ENCODE measurements at places on chromosomes 1 and 21.

GRCh38 chr1:246274186-246274585 is 232.9 kb downstream of the SMYD3 start:
- DNase-seq: no peak

DNA sequence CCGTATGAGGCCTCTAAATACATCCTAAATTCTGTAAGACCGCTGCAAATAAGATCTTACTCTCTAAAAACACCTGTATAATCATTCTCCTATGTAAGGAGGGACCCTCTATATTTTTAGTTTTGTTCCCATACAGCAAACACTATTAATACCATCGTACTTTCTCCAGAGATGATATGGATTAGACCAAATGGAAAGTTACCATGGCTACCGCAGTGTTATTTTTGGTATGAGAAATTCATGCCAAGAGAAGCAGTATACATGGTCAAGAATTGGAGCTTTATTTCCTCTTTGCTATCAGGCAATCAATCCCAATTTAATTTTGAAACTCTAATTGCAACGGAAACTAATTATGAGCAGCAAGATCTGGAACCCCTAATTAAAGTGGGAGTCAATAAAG is 70.0 kb downstream of the BCAR3 start:
- no peak for DNase-seq

- no peak for DNase-seq
These were observed 7.2 kb upstream of the TACSTD2 start for GRCh38 chr1:58584082-58584895.

- DNase-seq: no peak
These were observed 4.9 kb downstream of the SCNN1D start for GRCh38 chr1:1285102-1285571.

GRCh38 chr1:182649041-182649440 is 35.3 kb downstream of the RGS8 start:
- no peak for DNase-seq

GRCh38 chr1:200912737-200913407 is 18.2 kb downstream of the INAVA start:
- DNase-seq: no peak

GRCh38 chr1:2294725-2295078 is 66.6 kb downstream of the SKI start:
- DNase-seq: no peak

GRCh38 chr1:59433440-59433813 is 136.5 kb downstream of the FGGY start:
- DNase-seq: no peak

- no peak for DNase-seq
These were observed 262.6 kb downstream of the SIPA1L2 start for GRCh38 chr1:232367293-232367692.

- no peak for DNase-seq
These were observed 7.7 kb downstream of the CGN start for GRCh38 chr1:151518936-151519335.

GRCh38 chr1:68340951-68341350 is 108.6 kb upstream of the WLS start:
- DNase-seq: no peak

- DNase-seq: peak; percentile 6
These were observed 1.2 kb upstream of the KIRREL1 start for GRCh38 chr1:157992031-157992832.

GRCh38 chr1:27940297-27940696 is 5.5 kb downstream of the SMPDL3B start:
- peak; percentile 22 for DNase-seq

- no peak for DNase-seq
These were observed 144.6 kb downstream of the SLC30A10 start for GRCh38 chr1:219783605-219784235.

- DNase-seq: no peak
These were observed 28.6 kb downstream of the PTPRU start for GRCh38 chr1:29264773-29265389.

DNA sequence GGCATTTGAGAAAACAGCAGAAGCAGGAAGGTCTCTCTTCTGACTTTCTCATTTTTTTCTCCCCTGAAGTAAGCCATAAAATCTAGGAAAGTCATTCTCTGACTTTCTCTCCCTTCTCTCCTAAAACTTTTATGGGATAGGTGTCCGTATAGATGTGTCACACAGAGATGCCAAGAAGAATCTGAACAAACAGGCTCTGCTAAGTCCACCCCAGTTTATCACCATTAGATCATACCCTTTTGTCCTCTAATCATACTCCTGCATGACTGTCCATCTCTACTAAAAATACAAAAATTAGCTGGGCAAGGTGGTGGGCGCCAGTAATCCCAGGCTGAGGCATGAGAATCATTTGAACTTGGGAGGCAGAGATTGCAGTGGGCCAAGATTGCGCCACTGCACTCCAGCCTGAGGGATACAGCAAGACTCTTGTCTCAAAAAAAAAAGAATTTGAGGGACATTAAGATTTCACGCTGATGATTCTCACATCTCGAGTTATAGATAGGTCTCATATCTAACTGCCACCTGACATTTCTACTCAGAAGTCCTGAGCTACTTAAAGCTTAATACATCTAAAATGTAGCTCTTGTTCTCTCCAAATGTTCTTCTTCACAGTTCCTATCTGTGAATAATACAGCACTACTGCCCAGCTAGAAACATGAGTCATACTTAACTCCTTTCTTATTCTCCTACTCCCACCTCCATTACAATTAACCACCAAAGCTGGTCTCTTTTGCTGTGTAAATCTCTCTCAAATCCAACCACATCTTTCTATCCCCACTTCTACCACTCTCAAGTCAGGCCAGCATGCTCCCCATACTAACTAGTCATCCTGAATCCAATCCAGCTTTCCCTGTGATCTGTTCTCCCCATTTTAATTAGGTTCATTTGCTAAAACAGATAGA is 47.7 kb downstream of the ZNF644 start:
- DNase-seq: no peak

- DNase-seq: no peak
These were observed 68.4 kb upstream of the ADGRL4 start for GRCh38 chr1:79074975-79075374.

DNA sequence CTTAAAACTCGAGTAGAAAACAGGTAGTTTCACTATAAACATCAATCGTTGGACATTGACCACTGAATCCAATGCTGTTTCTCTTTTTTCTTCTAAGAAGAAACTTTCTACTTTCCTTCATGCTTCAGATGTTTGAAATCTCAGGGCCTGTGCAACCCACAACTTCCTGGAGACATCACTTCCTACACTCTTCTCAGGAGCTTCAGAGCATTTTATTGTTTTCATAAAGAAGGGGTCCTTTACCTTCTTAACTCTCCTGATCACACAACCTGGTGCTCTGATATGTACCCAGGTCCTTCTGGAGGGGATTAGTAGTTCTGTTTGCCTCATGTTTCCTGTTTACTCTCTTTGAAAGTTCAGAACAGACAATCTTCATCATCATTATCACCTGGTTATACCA is 113.0 kb upstream of the VAV3 start:
- no peak for DNase-seq

GRCh38 chr1:187157552-187157951 is 328.8 kb downstream of the PLA2G4A start:
- no peak for DNase-seq

DNA sequence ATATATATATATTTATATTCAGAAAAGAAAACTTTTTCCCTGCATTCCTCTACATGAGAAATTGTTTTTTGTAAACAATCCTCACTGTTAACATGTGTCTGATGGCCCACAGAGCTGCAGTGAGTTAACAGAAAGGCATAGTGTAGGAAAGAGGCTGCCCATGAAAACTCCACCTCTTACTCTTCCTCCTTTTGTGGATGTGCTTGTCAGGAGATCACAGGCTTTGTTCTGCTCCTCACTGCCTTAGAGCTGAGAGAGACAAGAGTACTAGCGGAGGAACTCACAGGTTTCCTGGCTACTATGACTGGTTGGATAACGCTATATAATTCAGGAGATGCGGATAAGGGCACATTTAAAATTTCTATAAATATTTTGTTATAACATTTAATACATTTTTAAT is 200.6 kb downstream of the BRINP3 start:
- DNase-seq: no peak

DNA sequence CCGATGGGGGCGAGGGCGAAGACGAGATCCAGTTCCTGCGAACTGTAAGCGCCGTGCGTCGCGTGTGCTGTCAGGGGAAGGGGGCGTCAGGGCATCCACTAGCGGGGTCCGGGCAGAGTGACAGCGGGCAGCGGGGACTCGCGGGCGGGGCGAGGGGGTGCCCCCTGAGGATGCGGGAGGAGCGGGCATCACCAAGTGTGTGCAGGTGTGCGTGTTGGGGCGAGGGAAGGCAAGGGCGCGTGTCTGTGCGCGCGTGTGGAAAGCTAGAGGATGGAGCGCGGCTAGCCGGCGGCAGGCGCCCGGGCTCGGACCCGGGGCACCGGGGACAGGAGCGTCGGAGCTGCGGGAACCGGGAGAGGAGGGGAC is 525 bp downstream of the RYR2 start:
- no peak for DNase-seq

GRCh38 chr1:14794136-14794768 is 195.8 kb downstream of the KAZN start:
- no peak for DNase-seq

- DNase-seq: no peak
These were observed 57.0 kb downstream of the SPATA46 start for GRCh38 chr1:162319493-162320175.

GRCh38 chr1:83110156-83110555 is 888.8 kb downstream of the TTLL7 start:
- no peak for DNase-seq

DNA sequence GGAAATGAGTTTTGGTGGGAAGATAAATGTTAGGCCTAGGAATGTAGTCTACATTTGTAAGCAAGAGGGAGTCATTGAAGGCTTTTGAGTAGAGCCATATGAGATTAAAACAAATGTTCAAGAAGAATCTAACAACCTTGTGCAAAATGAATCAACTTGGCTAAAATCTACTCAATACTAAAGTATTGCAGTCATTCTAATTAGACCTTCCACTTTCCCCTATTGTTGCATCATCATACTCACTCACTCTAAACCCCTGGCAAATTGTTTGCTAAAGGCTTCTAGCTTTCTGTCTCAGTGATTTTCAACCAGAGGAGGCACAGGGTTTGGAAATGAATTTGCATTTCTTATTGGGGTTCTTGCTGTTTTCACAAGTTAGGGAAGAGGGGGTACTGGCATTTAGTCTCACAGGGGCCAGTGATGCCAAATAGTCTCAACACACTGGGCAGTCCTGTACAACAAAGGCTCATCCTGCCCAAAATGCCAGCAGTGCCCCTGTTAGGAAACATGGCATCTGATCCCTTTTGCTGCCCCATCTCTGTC is 85.3 kb downstream of the SEC16B start:
- DNase-seq: no peak

GRCh38 chr1:102045752-102046151 is 49.0 kb upstream of the OLFM3 start:
- DNase-seq: no peak

DNA sequence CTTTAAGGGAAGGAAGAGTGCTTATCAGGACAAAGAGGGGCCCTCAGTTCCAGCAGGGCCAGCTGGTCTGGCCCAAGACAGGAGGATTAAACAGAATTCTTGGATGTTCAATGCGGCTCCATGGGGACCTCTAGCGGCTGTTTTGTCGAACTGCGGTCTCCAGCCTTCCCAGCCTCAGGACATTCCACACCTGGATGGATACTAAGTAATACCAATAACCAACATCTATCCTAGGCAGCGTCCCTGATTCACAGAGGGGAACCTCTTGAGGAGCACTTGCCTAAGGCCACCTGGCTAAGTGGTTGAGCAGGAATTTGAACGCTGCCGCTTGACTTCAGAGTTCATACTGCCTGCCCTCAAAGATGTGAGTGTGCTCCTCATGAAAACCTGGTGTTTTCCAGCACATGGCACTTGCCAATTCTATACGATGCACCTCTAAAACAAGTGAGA is 15.5 kb upstream of the CD247 start:
- peak; percentile 32 for DNase-seq

- DNase-seq: no peak
These were observed 458.3 kb upstream of the ADAMTS5 start for GRCh38 chr21:27425172-27425571.

DNA sequence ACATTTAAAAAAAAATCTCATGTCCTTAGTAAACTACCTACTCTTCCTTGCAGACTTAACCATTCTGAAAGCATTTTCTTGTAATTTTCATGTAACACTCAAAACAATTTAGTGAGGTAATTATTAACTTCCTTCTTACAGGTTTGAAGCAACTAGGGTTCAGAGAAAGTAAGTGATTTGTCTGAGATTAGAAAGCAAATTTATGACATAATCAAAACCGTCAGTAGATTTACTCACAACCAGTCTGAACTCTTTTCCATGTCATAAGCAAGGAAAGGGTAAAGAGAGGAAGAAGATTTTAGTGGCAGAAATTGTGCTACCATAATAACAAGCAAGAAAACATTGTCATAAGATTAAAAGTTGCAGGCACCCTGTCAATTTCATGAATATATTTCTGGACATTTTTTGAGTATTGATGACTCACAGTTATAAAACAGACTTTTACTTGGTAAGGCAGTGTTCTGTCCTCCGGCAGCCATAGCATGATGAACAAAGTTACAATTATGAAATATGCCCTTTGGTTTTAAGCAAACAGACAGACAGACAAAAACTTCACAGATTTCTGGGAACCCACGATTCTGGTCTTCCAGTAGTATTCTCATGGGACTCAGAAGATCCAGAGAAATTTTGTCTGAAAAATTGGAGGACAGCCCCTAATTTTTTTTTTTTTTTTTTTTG is 707.2 kb downstream of the RWDD3 start:
- no peak for DNase-seq

DNA sequence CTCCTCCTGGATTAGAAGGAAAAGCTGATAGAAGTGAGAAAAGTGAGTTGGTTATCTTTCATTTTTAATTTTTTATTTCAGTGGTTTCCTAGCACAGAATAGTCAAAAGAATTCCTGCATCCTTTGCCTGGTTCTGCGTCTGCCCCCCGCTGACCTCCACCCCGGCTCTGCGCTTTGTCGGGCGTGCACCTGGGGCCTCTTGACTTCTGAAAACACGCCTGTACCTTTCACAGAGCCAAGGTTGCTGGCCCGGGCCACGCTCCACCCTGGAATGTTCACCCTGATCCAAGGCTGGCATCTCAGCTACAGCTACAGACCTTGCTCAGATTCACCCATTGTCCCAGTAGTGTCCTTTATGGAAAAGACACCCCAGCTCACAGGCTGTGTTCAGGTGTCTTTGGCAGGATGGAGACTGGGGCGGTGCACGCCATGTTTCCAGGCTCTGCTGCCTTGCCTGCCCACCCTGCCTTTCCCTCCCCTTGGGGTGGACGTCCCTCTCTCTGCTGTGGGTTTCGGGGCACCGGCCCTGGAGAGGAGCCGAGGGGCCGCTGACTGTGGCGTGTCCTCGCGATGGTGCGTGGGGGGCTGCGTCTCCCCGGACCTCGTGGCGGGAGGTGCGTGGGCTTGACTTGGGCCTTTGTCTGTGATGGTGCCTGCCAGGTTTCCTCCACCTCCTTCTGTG is 40.3 kb upstream of the DIP2A start:
- DNase-seq: no peak

- no peak for DNase-seq
These were observed 27.2 kb upstream of the ITLN2 start for GRCh38 chr1:160981584-160982411.

GRCh38 chr1:67213164-67213563 is 46.9 kb downstream of the IL23R start:
- DNase-seq: no peak
